ENCODE measurements at places on chromosomes 7 and 10.

- DNase-seq = peak; percentile 74
Measured at GRCh38 chr7:2289111-2289586, 25.1 kb downstream of the SNX8 start.

- DNase-seq = no peak
Measured at GRCh38 chr10:91164520-91165065, 55.9 kb upstream of the PCGF5 start.

GRCh38 chr10:82883603-82884002 is 1008.6 kb downstream of the NRG3 start:
- no peak for DNase-seq

DNA sequence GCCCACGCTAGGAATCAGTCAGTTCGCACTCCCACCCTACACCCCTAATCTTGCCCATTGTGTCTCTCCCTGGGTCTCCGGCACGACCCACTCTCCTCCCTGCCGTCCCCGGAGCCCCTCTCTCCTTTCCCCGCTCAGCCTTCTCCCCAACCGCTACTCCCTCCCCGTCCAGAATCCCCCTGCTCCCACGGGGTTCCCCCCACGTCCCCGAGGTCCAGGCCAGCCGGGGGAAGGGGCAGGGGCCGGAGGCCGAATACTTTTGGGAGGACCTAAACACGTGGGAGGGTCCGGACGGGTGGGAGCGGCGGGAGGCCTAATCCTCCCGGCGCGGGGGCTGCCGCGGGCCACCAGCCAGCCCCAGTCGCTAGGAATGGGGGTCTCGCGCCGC is 560 bp downstream of the RARRES2 start:
- no peak for DNase-seq

DNA sequence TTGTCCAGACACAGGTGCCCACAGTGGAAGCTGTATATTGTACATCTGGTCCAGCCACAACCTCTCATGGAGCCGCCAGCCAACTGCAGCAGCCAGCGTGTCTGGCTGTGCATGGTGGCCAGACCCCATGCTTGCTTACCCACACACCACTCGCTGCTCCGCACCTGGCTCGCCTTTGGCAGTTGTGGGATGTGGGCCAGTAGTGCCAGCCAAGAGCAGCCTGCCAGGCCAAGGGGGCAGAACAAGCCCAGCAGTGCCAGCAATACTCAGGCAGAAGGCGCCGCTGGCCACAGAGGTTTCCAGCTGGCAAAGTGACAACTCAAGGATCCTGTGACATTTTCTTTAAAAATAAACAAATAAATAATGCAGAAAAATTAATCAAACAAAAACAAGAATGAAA is 11.7 kb upstream of the TMEM243 start:
- DNase-seq = peak; percentile 38

DNA sequence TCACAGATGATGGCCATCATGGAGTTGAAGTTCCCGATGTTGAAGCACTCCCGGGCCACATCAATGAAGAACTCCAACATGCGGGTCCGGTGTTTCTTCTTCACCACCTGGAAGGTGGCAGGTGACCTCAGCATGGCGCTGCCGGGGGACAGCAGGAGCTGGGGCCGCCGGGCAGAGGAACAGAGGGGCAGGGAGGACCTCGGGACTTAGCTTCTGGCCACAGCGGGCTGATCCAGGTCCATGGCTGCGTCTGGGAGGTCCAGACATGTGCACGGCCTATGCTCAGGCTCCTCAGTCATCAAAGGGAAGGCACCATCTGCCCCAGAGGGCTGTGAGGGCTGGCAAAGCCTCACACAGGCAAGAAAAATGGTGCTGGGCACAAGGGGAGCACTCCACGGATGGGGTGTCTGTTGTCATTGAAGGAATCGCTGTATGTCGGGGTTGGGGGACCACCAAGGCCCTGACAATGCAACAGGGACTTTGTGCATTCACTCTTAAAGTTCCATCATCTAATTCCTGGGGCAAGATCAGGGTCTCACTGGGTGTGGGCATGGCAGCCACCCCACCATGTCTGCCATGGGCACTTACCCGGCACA is 60.9 kb downstream of the CSGALNACT2 start:
- no peak for DNase-seq

DNA sequence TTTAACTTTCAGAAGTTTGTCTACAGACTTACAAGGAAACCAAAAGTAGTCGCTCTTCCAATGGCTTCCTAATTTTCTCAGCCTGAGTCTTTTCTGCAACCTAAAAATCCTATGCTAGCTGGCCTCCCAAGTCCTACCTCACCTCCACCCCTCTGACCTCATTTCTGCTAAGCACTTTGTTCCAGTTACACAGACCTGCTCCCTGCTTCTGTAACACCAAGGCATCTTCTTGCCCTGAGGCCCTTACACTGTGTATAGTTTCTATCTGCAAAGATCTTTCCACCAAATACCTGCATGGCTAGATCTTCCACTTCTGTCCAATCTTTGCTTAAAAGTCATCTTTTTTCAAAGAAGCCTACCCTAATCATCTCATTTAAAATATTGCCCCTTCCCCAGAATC is 1.9 kb upstream of the SNX13 start:
- DNase-seq = no peak

DNA sequence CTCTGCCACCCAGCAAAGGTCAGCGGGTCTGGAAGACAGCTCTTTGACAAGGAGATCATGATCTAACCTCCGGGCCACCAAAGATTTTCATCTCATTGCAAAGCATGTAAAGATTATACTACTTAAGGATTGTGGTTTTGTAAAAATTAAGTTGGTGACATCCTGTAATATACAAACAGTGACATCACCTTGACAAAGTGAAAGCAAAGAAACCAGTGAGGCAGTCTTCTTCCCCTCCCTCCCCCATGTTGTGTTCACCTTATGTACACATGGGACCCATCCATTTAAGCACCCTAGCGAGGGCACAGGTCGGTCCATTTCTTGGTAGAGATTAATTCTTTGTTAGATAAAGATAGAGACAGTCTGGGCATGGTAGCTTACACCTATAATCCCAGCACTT is 3.9 kb downstream of the MDH2 start:
- DNase-seq = no peak

- no peak for DNase-seq
Measured at GRCh38 chr10:36390221-36390620, 735.2 kb upstream of the ANKRD30A start.

DNA sequence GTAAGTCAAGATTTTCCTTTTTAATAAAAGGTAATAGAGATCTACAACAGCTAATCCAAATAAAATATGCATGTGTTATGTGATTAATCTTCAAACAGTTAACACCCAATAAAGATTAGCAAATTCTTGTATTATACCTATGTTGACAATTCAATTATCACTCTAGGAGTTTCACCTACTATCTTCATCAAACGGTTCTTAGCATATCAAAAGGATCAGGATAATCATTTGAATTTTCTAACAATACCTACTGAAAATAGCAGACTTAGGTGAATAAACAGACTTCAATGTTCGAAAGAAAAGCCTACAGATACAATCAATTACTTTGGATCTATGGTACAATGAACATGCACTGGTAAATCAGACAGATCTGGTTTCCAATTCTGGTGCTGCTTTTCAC is 268.3 kb downstream of the CACNA2D1 start:
- DNase-seq = no peak

GRCh38 chr7:138304071-138304320 is 156.1 kb upstream of the TRIM24 start:
- no peak for DNase-seq

- DNase-seq = no peak
Measured at GRCh38 chr10:129637010-129637409, 170.0 kb downstream of the MGMT start.

GRCh38 chr7:50371551-50372021 is 67.1 kb downstream of the IKZF1 start:
- no peak for DNase-seq

DNA sequence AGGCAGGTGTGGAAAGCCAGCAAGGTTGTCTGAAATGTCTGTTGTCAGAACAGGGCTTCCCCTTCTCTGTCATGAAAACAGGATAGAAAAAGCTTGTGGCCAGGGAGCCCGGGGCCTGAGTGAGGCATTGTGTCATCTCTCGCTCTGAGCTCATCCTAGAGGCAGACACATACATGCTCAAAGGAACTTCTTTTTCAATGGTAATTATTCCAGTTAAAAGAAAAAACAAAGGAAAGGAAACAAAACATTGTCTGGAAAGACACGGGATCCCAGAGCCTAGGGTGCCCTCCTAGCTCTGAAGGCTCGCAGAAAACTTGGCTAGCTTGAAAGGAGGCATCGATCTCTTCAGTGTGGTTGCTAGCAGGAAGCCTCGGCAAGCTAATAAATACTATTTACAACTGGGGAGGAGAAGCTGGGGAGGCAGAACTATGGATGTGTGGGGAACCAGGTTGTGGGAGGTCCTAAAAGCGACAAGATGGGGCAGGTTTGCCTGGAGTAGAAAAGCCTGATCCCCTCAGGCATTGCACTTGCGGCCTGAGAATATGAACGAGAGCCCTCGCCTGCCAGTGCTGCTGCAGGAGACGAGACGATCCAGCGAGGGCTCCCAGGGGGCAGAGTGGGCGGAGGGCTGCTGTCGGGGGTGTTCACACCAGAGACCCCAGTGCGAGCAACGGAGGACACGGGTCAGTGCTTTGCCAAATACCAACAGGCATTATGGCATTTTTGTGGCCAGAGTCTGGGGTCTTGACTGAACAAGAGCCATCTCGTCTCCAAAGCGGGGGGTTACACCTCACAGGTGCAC is 32.8 kb upstream of the DGKI start:
- no peak for DNase-seq

- no peak for DNase-seq
Measured at GRCh38 chr7:37392673-37393017, 56.0 kb downstream of the ELMO1 start.

- no peak for DNase-seq
Measured at GRCh38 chr7:25854608-25855497, 297.1 kb upstream of the NFE2L3 start.

GRCh38 chr7:37982423-37982822 is 62.0 kb downstream of the EPDR1 start:
- no peak for DNase-seq

DNA sequence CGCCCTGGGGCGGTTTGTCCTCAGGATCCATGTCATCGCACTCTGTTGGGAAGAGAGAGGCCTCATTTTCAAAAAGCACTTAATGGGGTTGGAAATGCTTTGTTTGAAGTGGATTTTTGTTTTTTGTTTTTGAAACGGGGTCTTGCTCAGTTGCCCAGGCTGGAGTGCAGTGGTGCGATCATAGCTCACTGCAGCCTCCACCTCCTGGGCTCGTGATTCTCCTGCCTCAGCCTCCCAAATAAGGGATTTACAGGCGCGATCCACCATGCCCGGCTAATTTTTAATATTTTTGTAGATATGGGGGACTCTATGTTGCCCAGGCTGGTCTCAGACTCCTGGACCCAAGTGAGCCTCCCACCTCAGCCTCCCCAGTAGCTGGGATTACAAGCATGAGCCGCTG is 735 bp downstream of the FKBP6 start:
- no peak for DNase-seq

DNA sequence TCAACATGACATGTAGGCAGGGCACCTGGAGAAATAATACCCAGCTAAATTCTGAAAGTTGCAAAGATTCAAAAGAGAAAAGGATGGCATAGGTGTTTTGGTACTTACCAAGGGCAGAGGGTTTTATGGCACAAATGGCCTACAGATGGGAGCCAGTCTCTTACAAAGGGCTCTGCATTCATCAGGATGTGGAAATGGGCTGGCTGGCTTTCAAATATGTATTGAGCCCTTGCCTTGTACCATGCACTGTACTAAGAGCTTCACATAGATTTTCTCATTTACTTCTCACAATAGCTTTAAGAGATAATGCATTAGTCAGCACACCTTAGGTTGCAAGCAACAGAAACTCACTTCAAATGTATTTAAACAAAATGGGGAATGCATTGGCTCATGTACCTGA is 327.1 kb downstream of the BICC1 start:
- DNase-seq = no peak

DNA sequence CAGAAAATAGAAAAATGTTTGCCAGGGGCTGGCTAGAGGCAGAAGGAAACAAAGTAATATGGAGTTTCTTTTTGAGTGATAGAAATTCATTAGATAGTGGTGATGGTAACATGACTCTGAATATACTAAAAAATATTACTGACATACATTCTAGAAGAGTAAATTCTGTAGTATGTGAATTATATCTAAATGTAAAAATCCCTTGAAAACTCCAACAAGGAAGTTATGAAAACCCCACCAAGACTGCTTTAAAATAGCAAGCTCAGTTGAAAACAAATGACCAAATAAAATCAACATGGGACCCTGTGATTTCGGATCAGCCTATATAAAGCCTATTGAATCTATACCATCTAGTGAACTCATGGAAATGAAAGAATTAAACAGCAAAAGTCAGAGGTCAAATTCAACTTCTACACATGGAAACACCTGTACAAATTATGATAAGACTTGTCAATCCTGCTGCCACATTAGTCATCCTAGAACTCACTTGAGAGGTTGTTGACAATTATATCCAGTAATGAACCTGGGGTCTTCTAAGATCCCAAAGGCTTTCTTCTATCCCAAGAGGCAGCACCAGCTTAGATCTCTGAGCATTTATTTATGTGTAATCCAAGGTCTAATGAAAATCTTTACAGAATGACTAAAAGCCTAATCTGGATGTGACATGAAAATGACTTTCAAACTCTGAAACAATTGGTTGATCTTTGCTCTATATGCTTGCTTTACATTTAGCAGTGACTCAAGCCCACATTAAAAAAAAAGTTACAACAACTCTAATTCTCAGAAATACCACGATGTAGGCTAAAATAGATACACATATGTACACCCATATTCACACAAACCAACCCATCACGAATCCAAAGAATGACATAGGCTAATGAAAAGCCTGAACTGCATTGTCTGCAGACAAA is 59.3 kb downstream of the OSBPL3 start:
- DNase-seq = no peak

- DNase-seq = no peak
Measured at GRCh38 chr7:105752671-105753275, 123.6 kb downstream of the ATXN7L1 start.

DNA sequence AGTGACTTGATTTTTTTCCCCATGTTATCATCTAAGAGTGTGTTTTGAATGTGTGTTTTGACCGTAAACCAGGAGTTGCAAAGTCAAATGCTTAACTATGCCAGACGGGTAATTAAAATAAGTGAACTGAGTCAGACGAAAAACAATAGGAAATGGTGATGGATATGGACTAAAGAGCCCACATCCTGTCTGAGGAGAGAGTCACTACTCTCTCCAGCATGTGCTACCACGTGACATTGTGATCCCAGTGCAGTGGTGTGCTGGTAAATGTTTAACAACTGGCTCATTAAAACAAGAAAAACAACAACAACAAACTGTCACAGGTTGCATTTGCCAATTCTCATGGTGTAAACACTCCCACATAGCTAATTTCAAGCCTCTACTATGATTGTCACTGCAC is 164.3 kb downstream of the SUGCT start:
- no peak for DNase-seq

All from spinal cord (tissue), 10 donors.